ENCODE measurements at places on chromosomes 16 and 17.
A peak's percentile ranks its signal among the peaks of the same experiment; 100 is the strongest.

GRCh38 chr17:64622931-64623654, 39.0 kb downstream of the SMURF2 start:
- no peak for DNase-seq

- DNase-seq, result peak; percentile 95
Measured at GRCh38 chr17:21284319-21285163, at the start of gene MAP2K3. Gene MAP2K3, plus strand, starts transcription at chr17:21284711. Its CDS starts 210 bp downstream, at chr17:21284921.

DNA sequence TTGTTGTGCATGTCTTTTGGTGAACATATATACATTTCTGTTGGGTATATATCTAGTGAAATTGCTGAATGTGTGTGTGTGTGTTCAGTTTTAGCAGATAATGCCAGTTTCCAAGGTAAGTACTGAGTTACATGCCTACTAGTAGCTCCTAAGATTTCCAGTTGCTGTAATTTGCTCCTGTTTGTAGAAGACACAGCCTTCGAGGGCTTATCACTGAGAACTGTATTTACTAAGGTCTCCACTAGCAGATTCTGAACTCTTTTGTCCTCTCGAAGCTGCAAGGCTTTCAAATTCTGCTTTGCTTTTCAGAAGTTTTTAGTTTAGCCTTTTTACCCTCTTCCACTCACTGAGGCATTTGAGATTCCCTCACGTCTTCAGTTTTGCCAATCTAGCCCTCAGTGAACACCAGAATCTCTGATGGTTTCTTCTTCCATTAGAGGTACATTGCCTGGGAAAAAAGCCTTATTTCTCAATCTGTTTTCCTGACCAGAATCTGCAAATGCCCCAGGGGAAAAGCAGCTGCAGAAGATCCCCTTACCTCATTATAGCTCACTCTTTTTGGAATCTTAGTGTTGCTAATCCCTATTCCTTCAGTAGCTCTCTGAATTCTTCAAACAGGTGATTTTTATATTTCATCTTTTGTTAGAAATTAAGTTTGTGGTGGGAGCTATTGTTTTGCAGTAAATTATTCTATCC, 52.9 kb downstream of the NF1 start:
- no peak for DNase-seq

DNA sequence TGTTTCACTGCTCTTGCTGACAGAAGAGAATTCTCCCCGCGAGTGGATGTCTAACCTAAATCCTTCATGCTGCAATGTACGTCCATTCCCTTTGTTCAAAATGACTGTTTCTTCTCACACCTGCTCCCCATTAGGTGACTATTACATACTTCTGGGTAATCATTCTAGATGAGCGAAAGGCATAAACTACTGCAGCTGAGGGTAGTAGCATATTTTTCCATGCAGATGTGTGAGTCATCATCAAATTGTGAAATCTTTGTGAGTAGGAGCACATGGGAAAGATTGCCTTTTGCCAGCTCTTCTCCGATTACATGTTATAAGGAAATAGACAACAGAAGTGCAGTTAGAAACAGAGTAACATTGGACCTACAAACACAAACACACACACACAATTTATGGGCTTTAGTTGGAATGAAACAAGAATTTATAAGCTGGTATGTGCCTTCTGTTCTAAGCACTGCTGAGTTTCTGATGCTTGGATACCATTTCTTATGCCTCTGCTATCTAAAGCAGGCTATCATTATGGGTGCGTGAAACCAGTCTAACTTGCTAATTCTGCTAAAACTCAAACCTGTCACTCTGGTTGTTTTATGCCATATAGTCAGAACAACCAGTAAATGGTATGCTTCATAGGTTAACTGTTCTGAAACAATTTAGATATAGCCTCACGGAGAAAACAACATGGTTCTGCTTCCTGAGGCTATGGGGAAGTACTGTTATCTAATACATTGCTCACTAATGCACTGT, 346.9 kb upstream of the PSMD7 start:
- DNase-seq, result no peak

- peak; percentile 70 for DNase-seq
Measured at GRCh38 chr17:27805520-27806146, 5.3 kb upstream of the NOS2 start.

All from NCI-H2081 (cell line).